ENCODE measurements at places on chromosomes 1 and 21.

GRCh38 chr1:1157426-1157913 lies 16.2 kb upstream of the TTLL10 start:
- DNase-seq, result no peak

- no peak for DNase-seq
Observed at GRCh38 chr1:230276401-230276800, 149.7 kb downstream of the PGBD5 start.

- DNase-seq, result no peak
Observed at GRCh38 chr1:156431769-156432668, 63.0 kb downstream of the RHBG start.

DNA sequence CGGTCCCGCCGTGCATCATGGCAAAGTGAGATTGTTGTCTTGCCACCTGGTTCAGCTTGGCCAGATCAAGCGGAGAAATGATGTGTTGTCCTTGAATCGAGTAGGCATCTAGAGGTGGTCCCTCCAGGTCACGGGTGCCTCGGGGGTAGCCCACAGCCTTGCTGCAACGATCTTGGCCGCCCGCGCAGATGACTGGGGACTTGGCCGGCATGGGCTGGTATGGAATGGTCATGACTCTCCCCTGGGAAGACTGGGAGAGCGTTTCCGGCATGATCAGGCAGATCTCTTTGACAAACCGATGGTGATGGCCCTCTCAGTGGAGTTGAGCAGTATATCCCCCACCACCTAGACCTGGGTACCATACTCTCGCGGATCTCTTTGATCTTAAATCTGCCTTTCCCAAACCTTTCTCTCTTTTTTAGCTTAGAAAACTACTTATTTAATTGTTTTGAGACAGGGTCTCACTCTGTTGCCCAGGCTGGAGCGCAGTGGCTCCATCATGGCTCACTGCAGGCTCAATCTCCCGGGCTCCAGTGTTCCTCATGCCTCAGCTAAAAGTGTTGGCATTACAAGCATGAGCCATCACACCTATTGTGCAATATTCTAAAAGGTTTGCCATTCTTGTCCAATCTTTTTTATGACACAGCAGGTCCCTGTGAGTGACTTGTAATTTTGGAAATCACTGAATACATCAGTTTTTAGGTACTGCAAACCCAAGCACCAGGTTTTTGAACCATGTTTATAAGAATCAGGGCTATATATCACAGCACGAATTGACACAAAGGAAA lies 9.4 kb upstream of the ELAPOR1 start:
- no peak for DNase-seq

Measured in SW 1271 (cell line).